Right forelimb (tissue), 1 donor: ENCODE measurements at places on chromosomes 2 and 18.
A peak's percentile ranks its signal among the peaks of the same experiment; 100 is the strongest.

GRCh38 chr18:48729404-48729803 is 190.6 kb downstream of the CTIF start:
- DNase-seq = no peak

- no peak for DNase-seq
Observed at GRCh38 chr2:102761763-102762162, at the start of gene TMEM182. TMEM182 (plus strand) TSS chr2:102762031; CDS start chr2:102762218, 187 bp downstream.

- DNase-seq = no peak
Observed at GRCh38 chr2:186256540-186256939, 229.5 kb upstream of the ZC3H15 start.

- DNase-seq = no peak
Observed at GRCh38 chr18:916562-916961, 11.9 kb downstream of the ADCYAP1 start.

- DNase-seq = no peak
Observed at GRCh38 chr2:100940766-100941645, 61.1 kb upstream of the RPL31 start.

DNA sequence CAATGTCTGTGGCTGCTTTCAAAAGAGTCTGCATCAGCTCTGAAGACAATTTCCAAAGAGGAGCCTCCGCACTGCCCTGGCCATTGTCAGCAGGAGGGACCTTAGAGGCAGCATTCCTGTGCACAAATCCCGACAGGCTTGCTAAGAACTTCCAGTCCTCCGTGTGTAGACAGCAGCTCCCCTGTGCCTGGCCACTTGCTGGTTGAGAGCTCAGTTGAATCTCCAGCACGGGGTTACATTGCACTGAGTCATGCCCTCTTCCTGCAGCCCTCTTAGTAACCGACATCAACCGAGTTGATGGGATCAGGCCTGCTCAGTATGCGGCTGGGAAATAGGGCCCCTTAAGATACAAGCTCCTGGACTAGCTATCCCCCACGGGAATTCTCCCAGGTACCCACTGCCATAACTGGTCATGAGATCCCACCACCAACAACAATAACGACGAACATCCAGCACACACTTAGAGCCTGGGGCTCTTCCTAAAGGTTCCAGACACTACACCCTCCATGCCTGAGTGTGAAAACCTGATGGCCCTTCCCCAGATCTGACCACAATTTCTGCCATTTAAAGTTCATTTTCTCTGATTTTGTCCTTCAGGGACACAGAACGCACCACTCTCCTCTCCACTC is 12.0 kb downstream of the ATP6V1B1 start:
- DNase-seq = no peak

GRCh38 chr2:64859312-64860212 is 129.6 kb upstream of the SLC1A4 start:
- DNase-seq = peak; percentile 80

GRCh38 chr2:54657664-54658083 is 65.8 kb upstream of the EML6 start:
- no peak for DNase-seq

DNA sequence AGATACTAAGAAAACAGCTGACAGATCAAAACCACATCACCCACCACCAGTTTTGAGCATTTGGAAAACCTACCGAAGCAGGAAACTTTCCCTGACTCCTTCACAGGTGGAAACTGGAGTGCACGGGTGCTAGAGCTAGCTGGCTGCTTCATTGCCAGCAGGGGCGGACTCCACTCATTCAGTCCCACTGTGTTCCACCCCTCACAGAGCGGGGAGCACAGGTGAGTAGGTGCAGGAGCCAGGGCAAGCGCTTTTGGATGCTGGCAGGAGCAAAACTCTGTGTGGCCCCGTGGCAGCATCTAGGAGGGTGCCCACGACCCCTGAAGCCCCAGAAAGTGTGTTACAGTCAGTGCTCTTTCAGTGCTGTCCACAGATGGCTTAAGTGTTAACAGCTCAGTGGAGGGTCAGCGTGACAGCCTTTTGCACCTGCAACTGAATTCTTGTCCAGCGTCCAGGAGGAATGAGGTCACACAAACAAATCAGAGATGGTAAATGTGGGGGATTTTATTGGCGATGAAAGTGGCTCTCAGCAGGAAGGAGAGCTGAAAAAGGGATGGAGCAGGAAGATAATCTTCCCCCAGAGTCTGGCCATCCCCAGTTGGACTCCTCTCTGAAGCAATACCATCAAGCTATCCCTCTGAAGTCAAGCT is 71.1 kb downstream of the TMEM163 start:
- DNase-seq = no peak

DNA sequence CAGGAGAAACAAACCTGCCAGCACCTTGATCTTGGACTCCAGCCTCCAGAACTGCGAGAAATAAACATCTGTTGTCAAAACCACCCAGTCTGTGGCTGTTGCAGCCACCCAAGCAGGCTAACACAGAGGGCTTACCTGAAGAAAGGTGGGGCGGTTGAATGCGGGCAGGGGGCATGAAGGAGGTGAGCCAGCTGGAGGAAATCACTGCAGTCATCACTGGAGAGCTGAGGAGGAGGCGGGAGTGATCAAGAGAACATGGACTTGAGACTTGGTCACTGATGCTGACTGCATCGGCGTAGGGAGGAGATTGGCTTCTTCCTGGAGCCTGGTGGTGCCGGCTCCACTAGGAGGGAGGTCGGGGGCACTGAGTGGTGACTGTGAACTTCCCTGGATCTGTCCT is 14.6 kb upstream of the ARMC9 start:
- no peak for DNase-seq

DNA sequence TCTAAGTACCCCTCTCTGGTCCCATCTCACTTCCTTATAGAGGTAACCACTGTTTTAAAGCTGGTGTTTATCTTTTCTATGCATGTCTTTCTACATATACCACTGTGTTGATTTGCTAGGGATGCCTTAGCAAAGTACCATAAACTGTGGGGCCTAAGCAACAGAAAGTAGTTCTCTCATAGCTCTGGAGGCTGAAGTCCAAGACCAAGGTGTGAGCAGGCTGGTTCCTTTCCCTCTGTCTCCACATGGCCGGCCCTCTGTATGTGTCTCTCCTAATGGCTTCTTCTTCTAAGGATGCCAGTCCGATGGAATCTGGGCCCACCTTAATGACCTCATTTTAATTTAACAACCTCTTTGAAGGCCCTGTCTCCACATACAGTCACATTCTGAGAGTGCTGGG is 40.8 kb upstream of the ROCK2 start:
- no peak for DNase-seq

- DNase-seq = no peak
Observed at GRCh38 chr2:31349160-31349559, 65.4 kb downstream of the XDH start.

DNA sequence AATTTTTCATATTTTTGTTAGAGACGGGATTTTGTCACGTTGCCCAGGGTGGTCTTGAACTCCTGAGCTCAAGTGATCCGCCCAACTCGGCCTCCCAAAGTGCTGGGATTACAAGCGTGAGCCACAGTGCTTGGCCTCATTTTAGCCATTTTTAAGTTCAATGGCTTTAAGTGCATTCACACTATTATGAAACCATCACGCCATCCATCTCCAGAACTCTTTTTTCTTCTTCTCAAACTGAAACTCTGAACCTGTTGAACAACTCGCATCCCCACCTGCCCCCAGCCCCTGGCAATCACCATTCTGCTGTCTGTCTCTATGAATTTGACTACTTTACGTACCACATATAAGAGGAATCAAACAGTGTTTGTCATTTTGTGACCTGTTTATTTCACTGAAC is 31.3 kb upstream of the ASB18 start:
- DNase-seq = no peak

GRCh38 chr2:182717816-182718215 is 1.8 kb downstream of the DNAJC10 start:
- no peak for DNase-seq

- no peak for DNase-seq
Observed at GRCh38 chr2:157173740-157174184, 83.7 kb upstream of the GALNT5 start.

GRCh38 chr2:60858897-60859311 is 22.5 kb upstream of the REL start:
- no peak for DNase-seq

DNA sequence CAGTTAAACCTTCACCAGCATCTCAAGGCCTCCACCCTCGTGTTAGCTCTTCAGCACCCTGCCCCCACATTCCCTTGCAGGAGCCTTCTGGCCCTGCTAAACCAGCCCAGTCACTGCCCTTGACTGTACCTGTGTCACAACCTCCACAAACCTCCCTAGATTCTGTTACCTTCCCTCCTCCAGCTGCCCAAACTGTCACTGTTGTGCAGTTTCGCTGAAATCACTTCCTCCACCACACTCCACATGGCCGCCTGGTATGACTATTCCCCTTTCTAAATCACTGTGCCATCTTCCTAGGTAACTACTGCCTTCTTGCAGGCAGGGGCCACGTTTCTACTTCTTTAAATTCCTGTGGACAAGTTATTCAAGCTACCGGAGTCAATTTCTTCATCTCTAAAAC is 160.2 kb downstream of the GALNT14 start:
- no peak for DNase-seq

- no peak for DNase-seq
Observed at GRCh38 chr2:190170673-190171072, 108.1 kb upstream of the MSTN start.

- DNase-seq = no peak
Observed at GRCh38 chr2:17735864-17736263, 17.7 kb downstream of the SMC6 start.

- peak; percentile 6 for DNase-seq
Observed at GRCh38 chr18:2894841-2895370, 48.1 kb downstream of the EMILIN2 start.

DNA sequence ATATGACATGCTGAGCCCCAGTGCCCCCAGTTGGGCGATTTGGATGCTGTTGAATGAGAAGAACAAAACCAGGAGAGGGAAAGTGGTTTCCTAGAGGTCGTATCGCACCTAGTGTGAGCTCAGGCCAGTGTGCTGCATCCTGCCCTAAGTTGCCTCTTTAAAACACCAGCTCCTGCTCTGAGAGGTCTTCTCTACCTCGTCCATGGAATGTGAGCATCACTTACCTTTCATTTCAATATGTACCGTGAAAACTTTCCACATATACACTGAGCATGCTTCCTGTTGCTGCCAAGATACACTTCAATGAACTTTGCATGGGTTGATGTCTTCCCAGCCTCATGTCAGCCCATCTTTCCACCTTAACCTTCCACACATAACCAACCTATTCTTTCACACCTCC is 55.6 kb downstream of the MYT1L start:
- DNase-seq = no peak

DNA sequence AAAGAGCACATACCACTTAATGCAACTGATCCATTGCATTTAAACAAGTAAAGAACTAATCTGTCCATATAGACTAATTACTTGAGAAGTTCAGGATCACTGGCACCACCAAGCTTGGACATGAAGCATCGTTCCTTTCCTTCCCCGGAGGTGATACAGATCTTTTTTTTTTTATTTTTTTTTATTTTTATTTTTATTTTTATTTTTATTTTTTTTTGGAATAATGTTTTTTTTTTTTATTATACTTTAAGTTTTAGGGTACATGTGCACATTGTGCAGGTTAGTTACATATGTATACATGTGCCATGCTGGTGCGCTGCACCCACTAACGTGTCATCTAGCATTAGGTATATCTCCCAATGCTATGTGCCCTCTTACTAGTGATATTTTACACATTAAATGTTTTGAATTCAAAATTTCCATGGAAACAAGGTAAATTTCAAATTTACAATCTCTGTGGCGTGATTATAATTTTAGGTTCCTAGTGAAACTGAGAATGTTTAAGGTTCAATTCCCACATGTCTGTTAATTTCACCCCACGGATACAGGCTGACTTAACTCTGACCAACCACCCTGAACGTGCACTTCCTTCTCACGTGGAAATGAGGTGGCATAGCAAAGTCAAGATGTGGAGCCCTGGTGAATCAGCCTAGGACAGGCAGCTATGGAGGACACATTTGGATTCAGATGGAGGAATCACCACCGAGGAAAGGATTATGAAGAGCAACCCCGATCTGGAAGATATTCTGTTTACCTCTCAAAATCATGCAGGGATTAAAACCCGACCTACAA is 101.6 kb upstream of the THOC1 start:
- no peak for DNase-seq

DNA sequence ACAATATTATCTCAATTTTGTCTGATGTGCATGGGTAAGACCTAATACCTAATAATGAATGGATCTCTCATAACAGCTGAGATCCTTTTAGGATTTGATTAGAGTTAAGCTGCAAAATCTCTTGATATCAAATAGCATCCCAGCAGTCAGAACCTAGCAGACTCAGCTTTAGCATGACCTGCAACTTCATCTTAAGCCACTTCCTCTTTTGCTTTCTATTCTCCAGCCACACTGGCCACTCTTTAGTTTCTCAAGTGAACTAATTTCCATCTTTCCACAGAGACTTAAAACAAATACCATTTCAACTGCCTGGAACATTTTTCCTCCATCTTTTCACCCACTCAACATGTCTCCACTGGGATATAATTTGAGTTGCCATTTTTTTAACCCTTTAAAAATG is 1251.6 kb upstream of the ZEB2 start:
- no peak for DNase-seq

GRCh38 chr2:65231892-65232477 is 4.4 kb downstream of the ACTR2 start:
- no peak for DNase-seq

GRCh38 chr18:25275412-25276001 is 76.5 kb downstream of the ZNF521 start:
- DNase-seq = no peak

DNA sequence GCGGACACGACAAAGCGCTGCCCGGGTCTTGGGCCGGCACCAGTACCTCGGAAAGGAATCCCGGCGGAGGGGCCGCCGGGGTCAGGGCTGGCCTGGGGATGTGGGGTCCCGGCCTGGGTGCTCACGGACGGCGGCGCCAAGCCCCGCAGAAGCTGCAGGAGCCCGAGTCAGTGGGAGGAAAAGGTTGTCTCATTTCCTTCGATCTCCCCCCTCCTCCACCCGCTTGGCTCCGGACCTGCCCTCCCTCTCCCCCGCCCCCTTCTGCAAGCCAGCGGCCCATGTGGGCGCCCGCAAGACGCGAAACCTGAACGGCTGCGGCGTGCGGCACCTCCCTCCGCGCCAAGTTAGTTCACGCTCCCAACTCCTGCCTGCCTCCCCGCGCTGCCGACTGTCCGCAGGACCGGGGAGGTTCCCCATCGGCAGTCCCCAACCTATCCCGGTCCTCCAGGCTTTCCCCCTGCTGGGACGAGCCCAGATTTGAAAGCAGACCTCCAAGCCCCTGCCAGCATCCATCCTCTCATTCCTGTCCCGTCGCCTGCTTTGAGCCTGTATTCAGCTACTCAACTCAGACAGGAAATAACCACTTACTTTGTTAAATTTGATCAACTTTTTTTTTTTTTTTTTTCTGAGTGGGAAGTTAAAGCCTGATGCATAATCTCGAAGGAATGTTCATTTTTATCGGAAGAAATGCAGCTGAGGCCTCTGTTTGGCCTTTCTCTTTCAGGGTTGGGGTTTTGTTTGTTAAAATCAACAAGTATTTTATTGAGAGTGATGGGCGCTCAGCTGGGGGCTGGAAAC is at the start of gene EVA1A:
TSS of gene EVA1A (minus strand) at position 172 of the 798 bp plus-strand sequence. CDS start 42,799 bp downstream, outside the sequence.
- DNase-seq = peak; percentile 84

- no peak for DNase-seq
Observed at GRCh38 chr2:152089238-152089637, 9.6 kb downstream of the CACNB4 start.

GRCh38 chr18:40841467-40841866 is 1113.6 kb upstream of the PIK3C3 start:
- DNase-seq = no peak

- no peak for DNase-seq
Observed at GRCh38 chr18:8821531-8821930, 116.2 kb downstream of the MTCL1 start.

- DNase-seq = no peak
Observed at GRCh38 chr2:173101687-173102086, 26.0 kb downstream of the MAP3K20 start.
